ENCODE measurements at places on chromosomes 1 and 21.

DNA sequence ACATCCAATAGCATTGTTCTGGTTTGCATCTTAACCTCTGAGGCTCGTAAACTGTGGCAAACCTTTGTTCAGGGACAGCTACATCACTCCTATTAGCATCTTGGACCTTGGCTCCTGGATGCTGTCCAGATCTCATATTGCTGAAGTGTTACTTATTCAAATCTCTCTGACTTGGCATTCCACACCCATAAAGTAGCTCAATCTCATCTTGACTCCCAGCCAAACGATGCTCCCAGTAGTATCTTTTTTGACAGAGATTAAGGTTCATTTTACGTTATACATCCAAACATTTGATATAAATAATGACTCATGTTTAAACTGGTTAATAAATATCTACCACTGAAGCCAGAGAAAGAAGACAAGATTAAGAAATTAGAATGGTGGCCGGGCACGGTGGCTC is 4.4 kb upstream of the FLVCR1 start:
- DNase-seq: no peak

DNA sequence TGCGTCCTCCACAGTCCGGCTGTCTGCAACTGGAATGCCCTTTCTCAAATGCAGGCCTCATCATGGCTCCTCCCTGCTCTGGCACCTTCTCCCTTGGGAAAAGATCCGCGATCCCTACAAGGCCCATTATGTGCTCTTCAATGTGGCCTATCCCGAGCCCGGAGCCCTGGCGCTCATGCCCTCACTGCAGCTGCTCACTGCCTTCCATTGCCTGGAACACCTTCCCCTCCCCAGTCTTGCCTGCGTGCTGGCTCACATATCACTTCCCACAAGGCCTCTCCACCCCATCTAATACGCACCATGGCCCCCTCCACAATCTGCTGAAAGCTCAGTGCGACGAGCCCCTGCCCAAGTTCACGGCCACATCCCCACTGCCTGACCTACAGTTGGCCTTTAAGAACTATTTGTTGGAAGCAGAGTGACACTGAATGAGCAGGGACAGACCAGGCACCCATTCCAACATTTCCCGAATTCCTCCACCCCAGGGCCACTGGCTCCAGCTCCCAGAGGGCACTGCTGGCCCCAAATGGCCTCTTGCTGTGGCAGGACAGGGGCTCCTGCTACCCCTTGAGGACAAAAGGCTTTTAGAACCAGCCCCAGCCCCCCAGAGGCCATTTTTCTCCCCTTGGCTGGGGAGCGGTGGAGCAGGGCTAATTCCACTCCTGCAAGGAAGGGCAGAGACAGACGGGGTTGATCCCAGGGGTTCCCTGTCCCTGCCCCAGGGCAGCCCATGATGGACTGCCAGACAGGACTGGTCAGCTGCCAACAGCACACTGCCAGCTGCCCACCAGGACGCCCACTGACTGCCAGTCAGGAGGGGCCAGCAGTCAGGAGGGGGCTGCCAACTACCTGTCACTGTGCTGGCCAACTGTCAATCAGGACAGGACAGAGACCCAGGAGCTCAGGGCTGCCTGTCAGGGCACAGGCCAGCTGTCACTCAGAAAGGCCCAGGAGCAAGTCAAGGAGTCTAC is 64.8 kb downstream of the DHRS3 start:
- no peak for DNase-seq

DNA sequence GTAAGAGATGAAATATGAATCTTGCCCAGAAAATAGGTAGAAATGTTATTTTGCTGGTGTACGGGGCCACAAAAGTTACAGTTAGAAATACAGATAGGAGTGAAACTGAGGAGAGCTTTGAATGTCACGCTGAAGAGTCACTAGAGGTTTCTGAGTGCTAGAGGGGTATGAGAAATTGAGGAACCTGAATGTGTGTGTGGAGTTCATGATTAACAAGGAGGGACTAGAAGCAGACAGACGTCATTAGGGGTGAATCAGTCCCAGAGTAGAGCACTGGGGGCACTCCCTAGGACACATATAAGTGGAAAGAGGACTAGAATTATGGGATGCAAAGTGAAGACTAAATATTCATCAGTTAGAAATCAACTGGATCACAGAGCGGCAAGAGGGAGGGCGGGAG is 188.9 kb upstream of the MAP1LC3C start:
- no peak for DNase-seq

DNA sequence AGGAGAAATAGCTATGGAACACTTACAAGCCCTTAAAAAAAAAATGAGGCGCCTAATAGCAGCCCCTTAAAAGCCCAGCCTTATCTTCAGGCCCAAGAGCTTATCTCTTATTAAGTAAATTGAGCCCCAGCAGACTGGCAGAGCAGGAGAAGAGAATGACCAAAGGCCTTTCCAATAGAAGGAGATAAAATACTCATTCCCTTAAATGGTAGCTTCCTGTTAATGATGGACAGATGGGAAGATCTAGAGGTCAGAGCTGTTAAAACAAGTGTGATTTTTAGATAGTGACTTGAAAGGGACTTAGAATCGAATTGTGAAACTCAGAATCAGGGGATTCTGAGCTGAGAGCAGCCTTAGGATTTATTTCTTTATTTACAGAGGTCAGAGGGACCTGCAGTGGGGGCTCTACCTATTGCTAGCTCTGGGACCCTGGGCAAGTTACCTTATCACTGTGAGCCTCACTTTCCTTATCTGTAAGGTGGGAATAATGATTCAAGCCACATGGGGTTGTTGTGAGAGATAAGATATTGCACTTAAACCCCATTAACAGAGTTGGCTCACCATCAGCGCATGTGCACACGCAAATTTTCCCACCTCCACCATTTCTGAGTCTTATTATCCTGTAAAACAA is 101.3 kb upstream of the C8B start:
- no peak for DNase-seq

GRCh38 chr1:30658014-30658336 is 65.4 kb downstream of the MATN1 start:
- DNase-seq: no peak

DNA sequence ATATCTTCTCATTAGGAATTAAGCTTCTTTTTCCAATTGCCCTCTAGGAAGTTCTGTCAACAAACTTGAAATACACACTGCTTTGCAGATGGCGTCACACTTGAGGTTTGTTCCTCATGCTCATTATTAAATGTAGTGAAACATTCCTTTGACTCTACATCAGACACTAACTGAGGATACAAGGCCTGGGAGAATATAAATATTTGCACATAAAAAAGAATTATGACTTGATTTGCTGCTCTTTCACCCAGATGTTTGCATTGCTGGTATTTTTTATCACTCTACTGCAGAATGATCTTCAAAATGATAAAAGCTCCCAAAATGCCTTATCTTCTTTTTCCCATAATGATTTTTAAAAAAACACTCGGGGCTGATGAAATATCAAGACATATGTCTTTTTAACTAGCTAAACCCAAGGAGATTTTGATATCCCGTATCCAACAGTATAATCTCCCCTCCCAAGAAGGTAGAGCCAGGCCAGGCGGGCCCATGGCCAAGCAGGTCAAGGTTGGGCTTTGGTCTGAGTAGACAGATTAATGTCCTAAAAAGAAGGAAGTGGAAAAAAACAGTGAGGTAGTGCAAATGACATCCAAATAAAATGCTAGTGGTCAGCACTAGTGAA is 264.6 kb downstream of the HHIPL2 start:
- no peak for DNase-seq

DNA sequence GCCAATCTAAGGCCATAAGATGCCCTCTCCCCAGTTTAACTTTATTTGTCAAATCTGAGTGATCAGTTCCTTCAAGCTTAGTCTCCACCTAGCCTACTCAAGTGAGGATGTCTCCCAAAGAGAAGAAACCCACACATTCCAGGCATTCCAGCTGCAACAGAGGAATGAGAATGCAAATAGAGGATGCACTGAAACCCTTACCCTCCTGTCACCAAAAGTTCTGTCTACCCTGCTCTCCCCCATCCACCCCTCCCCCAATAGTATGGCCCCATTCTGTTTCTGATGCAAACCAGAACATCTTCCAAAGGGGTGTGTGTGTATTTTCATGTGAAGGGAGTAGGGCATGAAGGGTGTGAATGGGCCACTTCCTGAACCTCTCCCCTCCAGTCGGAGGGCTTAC is 3.0 kb downstream of the DUSP23 start:
- DNase-seq: no peak

GRCh38 chr1:54667797-54668196 is 26.2 kb downstream of the MROH7 start:
- no peak for DNase-seq

DNA sequence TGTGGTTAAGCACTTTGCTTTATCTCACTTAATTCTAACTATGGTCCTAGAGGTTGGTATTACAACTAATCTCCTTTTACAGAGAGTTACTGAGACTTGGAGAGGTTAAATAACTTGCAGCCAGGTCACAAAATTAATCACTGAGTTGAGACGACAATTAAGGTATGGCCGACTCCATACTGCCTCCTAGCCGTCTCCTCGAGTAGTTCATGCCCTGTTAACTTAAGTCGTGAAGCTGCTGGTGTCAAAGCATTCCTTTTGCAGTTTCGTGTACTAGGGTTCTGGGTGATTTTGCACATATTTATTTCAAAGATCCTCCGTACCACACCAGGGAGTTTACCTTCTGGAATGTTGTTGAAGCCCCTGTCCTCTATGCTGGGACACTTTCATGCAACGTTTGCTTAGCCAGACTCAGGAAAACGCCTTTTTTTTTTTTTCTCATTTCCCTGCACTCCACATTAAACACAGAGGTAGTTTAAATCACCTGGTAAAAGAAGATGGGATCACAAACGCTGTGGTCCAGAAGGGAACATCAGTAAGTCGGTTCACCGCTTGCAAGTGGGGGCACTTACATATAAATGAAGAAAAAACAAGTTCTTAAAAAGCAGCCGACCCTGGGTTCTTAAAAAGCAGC is 570 bp upstream of the NEK7 start:
- DNase-seq: peak; percentile 78

DNA sequence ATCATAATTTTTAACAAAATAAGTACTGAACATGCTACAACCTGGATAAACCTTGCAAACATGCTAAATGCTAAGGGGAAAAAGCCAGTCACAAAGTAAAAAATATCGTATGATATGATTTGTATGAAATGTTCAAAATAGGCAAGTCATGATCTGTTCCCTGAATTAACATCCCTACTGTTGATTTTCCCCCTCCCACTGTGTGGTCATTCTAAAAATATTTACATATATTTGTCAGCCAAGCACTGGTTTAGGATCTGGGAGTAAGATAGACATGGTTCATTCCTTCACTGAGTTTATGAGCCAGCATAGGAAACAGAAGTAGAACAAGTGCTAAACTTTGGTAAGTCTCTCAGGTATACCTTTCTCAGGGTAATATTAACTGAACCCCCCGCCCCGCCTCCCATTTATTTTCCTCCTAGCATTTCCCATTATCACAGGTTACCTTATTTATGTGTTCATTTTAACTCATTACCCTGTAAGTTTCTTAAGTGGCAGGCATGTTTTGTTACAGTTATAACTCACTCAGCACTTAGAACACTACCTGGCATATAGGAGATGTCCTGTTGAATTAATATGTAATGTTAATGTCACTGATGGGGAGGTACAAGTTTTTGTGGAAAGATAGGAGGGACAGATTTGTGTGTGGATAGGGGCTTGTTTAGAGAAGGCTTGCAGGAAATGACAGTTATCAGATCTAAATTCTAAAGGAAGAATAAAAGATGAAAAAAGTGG is 12.3 kb downstream of the UQCRH start:
- no peak for DNase-seq

GRCh38 chr1:185969524-185969991 is 235.4 kb downstream of the HMCN1 start:
- no peak for DNase-seq

Data from A673 (cell line).